Natural killer cell (primary cell): ENCODE measurements at places on chromosomes 5 and 9. TPM values are rescaled to one million over a fixed set of nuclear protein-coding genes. Genes with fewer than 3 reads are reported as not detected.

DNA sequence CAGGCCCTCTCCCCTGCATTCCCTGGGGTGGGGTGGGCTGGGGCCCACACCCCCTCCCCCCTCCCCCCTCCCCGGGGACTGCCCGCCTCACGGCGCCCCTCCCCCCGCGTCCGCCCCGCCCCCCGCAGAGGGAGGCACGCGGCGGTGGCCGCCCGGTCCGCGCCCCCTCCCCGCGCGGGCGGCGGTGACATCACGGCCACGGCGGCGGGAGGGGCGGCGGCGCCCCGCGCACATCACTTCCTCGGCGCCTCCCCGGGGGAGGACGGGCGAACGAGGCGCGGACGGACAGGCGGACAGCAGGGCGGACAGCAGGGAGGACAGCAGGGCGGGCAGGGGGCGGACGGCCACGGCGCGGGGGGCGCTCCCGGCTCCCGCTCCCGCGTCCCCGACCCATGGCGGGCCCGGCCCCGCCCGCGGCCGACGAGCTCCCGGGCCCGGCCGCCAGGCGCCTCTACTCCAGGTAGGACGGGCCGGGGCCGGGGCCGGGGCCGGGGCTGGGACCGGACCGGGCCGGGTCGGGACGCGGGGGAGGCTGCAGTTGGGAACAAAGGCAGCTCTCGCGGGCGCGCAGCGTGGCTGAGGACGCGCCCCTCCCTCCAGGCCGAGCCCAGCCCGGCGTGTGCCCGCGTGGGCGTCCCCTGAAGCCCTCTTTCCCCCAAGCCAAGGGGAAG lies at the start of gene GPSM1:
TSS of gene GPSM1 (plus strand) at position 236 of the 671 bp plus-strand sequence. CDS start at position 393, 157 bp downstream.
- no peaks in the 10 kb centered on the region for H3K36me3 ChIP-seq
- DNase-seq = peak; percentile 45
- peaks cover 20% of the 10 kb centered on the region for H3K4me1 ChIP-seq
- H3K4me3 ChIP-seq = peak within 1 kb of the TSS; percentile 7
- peaks cover 6% of the 10 kb centered on the region for H3K27me3 ChIP-seq

- peaks cover 27% of the 10 kb centered on the region for H3K4me1 ChIP-seq
- H3K36me3 ChIP-seq = no peaks in the 10 kb centered on the region
These were observed 109.1 kb upstream of the SPATA31D4 start for GRCh38 chr9:81819155-81819554.

- H3K4me1 ChIP-seq = no peaks in the 10 kb centered on the region
- no peak overlapping the region for H3K4me3 ChIP-seq
- no peaks in the 10 kb centered on the region for H3K27me3 ChIP-seq
These were observed 38.8 kb upstream of the RGMB start for GRCh38 chr5:98734646-98735045.

The CNTNAP3 gene
- not detected for total RNA-seq

DNA sequence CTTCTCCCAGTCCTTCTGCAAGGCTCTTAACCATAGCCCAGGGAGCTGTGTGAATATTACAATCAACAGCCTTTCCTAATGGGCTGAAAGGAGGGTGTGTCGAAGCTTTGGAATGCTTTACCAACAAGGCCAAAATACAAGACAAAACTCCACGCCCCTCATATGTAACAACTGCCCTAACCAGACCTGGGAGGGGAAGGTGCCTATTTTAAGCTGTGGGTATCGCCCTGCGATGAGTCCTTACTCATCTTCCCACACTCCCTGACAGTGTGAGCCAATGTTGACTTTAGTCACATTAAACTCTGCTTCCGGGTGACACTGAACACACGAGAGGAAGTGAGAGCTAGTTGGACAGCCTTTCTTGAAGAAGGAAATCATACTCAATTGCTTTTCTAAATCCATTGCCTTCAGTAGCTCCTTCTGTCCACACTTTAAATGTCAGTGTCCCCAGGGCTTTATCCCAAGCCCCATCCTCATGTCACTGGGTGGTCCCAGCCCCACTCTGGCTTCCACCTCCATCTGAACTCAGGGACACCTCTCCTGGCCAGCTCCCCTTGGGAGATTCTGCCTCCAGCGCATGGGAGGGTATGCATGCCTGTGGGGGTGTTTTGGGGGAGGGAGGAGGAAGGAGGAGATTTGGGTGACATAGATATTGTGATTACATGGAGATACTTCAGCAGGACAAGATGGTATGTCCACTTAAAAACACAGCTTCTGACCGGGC lies 6.5 kb upstream of the TBC1D9B start:
- no peaks in the 10 kb centered on the region for H3K36me3 ChIP-seq
- peak; percentile 19 for DNase-seq
- no peaks in the 10 kb centered on the region for H3K27me3 ChIP-seq
- H3K27ac ChIP-seq = peak overlapping the region; percentile 19
- H3K4me3 ChIP-seq = no peak overlapping the region
- peaks cover 22% of the 10 kb centered on the region for H3K4me1 ChIP-seq
